ENCODE measurements at places on chromosomes 5 and 9.

DNA sequence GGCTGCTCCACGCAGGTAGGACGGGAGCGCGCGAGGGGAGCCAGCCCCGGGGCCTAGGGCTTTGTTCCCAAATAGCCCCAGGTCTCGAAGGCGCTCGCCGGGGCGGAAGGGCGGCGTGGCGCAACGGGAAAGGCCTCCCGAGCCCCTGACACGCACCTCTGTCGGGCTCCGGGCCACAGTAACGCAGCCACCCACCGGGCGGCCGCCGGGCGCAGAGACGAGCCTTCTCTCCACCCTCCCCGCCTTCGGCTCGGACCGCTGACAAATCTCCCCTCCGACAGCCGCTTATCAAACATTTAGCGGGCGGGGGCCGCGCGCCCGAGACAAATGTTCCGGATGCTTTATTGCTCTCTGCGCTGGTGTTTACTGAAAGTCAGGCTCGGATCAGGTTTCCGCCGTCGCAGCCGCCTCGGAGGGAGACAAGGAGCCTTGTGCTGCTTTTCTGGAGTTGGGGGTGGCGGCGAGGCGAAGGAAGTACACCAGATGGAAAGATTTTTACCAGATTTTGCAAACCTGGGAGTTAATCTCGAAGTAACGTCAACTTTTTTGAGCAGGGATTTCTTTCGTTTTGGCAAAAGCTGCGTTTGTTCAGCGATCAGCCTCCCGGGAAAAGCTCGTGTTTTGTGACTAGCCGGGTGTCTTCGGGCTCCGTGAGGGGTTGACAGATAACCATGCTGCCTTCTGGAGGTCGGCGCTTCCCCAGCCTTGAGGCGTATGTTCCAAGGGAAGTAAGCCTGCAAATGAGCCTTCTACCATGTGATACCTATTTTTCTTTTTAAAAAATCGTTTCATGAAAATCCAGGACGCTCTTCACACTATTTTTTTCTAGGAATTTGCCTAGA is 950 bp downstream of the RGMB start:
- DNase-seq: no peak

GRCh38 chr9:125655691-125656410 is 51.2 kb downstream of the MAPKAP1 start:
- DNase-seq: no peak

DNA sequence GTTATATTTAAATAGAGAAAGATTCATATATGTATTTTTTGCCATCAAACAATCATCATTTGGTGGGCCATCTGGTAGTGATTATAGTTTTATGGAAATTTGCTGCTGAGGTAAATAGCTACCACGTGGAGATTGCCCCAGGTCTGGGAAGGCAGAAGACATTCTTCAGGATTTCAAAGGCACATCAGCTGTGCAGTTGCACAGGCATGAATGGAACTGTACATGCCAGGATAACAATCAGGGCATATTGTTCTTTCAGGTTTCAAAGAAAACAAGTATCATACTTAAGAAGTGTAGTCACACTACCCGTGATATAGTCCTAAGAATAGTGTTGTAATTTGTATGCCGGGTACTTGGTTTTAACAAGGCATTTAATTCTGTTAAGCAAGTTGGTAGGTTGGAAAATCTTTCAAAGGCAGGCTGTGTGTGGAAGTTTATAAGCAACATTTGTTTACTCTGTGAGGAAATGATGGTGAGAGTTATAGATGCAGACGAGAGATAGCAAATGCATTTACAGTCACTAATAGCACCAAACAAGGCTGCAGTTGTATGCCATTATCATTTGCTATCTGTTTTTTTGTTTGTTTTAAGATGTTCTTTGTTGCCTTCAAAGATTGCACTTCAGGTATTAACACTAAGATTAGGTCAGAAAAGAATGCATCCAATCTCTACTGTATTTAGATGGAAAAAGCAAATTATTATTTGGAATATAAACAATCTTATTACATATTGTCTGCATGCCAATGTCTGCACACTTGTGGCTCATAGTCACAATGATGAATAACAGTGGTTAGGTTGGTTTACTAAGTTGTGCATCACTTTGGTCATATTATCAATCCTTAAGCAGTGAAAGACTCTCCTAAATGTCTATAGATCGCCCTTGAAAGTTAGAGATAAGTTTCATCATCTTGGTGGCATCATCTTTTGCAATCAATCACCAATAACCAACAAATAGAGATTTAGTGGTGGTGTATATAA is 55.3 kb downstream of the RPS23 start:
- no peak for DNase-seq

- no peak for DNase-seq
Measured at GRCh38 chr5:35852084-35852734, 4.5 kb upstream of the IL7R start.

- no peak for DNase-seq
Measured at GRCh38 chr9:74907085-74907484, 19.4 kb upstream of the TRPM6 start.

GRCh38 chr9:137365552-137366444 is 57.2 kb downstream of the EXD3 start:
- DNase-seq: no peak

DNA sequence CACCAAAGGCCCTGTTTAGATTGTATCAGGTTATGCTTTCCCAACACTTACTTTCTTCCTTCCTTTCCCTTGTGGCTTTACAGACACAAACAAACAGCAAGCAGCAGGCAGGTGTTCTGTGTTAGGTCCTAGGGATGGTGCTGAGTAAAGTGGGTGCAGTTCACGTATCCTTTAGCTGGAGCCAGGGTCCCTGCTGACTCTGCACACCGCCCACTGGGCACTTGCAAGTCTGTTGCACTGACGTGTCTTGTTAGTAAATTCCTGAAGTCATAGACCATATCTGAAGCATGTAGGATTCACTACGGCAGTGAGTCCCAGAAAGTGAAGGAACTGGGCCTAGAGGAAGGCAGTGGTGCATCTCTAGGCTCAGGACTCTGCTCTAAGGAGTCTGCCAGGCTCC is 96.5 kb downstream of the DAPK1 start:
- DNase-seq: no peak

DNA sequence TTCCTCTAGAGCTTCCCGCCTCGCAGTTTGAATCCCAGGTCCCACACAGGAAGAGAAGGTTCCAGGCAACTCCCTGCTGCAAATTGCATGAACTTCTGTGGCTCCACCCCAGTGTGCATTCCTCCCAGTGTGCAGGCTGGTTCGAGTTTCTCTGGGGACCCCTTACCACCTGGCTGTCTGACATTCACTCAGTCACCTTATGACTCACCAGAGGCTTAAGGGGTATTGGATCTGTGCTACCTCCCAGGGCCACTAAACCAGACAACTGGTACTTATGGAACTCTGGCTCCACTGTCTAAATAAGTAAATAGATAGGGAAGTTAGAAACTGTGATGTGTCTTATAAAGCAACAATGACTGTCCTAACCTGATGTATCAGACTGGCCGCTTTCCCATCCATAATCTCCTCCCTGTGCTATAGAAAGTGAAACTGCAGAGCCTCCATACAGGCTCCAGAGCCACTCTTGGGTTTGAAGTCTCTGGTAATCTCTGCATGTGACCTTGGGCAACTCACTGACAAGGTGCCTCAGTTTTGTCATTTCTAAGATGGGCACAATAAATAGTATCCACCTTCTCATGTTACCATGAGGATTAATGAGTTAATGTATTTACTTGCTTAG is 720.6 kb downstream of the SEMA5A start:
- DNase-seq: no peak

DNA sequence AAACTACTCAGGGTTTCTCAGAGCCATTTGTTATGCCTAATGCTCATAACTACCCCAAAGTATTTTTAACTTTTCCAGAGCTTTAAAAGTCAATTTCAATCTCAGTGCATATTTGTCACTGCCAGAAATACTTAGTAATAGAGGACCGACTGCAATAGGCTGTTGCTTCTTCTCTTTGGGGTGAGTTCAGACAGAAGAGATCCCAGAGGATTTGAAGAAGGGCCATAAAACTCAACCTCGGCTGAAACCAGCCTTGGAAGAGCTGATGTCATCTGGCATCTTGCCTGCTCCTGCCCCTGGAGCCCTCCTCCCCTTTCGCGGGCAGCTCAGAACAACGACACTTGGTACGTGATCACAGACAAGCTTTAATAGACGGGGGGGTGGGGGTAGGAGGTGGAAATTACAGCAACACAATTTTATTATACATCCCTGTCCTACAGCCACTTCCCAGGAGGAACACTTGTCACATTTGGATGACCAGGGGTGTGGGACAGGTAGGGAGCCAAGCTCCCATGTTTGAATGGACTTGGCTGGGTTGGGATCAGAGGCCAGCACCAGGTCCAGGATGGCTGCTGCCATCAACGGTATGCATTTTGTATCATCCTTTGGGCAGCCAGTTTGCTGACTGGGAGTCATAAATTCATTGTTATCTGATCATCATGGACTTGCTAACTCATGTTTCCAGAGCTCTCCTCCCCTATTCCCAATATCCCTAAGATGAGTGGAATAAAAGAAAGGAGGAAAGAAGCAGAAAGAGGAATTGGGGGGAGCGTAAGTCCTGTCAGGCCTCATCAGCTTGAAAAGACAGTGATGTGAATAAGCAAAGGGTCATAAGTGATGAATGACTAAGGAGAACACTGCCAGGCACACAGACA is 186.6 kb upstream of the PANK3 start:
- no peak for DNase-seq

DNA sequence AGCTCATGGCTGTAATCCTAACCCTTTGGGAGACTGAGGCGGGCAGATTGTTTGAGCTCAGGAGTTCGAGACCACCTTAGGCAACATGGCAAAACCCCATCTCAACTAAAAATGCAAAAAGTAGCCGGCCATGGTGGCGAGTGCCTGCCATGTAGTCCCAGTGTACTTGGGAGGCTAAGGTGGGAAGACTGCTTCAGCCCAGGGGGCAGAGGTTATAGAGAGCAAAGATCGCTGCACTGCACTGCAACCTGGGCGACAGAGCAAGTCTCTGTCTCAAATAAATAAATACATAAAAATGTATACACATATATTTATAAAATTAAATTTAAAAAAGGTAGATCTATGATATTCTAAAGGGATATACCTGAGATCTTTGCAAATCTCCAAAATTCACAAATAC is 19.4 kb downstream of the ZBTB5 start:
- DNase-seq: no peak

DNA sequence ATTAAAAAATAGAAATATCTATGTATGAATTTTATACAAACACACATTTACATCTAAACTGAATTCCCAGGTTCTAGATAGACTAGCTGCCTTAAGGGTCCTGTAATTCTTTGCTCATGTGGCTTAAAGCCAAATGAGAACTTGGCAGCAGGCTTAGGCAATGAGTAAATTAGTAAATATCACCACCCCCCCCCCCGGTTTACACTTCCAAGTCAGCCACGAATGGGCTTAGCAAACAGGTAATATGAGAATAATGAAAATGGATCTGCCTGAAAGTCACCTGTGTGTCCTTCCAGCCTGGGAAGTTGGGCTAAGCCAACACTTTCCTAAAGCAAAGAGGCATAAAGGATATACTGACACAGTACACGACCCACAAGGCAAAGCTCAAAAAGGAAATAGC is 108.6 kb downstream of the KLHL3 start:
- no peak for DNase-seq

DNA sequence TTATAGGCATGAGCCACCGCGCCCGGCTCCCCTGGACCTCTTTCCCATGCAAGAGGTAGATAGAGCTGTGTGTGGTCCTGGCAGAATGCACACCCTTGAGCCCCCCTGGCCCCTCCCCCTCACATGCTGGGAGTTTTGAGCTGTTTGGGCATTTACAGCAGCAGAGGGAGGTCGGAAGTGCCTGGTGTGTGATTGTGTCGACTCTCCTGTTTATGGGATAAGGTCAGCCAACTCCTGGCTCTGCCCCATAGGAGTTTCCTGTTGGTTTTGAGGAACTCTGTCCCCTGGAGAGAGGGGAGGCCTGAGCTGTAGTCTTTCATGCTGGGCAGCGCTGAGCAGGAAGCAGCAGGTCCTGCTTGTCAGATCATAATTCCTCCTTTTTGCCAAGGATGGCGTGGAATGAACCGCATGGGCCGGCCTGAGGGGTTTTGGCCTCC is 6.0 kb downstream of the LRRC8A start:
- DNase-seq: no peak

DNA sequence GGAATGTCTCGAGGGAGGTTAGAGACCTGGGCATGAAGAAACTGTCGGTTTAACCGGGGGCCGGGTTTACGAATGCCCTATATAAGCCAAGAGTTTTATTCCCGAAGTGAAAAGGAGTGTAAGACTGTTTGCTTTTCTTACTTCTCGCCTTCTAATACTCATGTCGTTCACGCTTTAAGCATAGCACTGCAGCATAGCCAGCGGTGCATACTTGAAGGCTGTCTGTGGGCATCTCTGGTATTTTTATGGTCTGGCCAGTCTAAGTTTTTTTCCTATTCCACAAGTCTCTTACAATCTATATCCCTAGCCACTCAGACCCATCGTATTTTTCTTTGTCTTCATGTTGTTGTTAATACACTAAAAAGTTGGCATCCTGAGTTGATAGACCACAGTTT is 1.2 kb downstream of the UHRF2 start:
- no peak for DNase-seq

DNA sequence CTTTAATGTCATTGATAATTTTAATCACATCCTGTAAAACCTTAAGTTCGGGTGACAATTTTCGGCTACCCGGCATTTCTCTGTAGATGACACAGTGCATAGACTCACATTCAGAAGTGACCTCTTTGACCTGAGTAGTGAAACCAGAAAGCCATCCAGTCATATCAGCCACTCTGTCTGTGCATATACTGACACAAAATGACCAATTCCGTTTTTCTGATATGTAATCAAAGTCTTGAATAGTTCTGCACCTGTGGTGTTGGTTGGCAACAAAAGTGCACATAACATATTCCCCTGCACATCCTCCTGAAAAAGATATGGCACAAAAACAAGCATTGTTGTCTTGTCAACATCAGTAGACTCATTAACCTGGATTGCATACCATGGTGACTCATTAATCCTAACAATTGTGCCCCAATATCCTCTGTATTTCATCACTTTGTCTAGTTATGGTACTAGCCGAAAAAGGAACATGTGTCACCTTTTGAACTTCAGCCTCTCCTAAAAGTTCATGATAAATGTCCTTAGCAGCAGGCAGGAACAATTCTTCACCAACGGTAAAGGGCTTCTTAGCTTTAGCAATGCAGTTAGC is 4.6 kb upstream of the HNRNPA0 start:
- DNase-seq: no peak

Measured in stimulated activated CD8-positive, alpha-beta memory T cell treated with anti-CD3 and anti-CD28 coated beads, Interleukin-7, amount 100 ng/mL, for 1 hour (primary cell).